HS-27A (cell line): ENCODE measurements at places on chromosomes 3 and 15.
A peak's percentile ranks its signal among the peaks of the same experiment; 100 is the strongest.

GRCh38 chr3:129463094-129463493 lies 23.1 kb downstream of the IFT122 start:
- DNase-seq = no peak

DNA sequence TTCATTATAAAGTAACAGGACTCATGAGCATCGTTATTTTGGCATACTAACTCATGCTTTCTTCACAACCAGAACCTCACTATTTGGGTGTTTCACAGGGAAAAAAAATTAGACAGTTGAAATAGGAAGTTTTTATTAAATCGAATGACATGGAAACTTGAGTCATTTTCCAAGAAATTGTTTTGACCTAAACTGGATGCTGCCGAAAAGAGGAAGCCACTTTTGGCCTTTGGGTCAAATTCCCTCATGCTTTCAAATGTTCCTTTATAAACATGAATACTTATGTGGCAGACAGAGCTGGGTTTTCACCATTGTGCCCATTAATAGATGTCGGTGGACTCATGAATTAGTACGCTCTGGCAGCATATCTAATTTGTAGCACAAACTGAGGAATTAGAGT lies 224.9 kb downstream of the MCTP2 start:
- DNase-seq = no peak

DNA sequence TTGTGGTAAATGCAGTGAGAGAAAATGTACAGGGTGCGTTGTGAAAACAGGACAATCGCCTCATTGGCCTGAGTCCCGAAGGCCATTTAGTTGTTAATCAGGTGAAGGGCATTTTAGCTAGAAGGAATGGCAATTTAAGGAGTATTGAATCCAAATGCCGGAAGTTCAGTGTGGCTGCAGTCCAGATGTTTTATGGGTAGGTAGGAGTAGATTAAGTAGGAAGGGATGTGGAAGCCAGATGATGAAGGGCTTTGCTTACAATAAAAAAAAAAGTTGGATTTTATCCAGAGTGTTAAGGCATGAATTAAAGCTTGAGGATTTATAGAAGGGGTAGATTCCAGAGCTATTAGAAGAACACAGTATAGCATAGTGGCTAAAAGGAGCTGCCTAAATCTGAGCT lies 572.7 kb downstream of the NLGN1 start:
- DNase-seq = no peak

DNA sequence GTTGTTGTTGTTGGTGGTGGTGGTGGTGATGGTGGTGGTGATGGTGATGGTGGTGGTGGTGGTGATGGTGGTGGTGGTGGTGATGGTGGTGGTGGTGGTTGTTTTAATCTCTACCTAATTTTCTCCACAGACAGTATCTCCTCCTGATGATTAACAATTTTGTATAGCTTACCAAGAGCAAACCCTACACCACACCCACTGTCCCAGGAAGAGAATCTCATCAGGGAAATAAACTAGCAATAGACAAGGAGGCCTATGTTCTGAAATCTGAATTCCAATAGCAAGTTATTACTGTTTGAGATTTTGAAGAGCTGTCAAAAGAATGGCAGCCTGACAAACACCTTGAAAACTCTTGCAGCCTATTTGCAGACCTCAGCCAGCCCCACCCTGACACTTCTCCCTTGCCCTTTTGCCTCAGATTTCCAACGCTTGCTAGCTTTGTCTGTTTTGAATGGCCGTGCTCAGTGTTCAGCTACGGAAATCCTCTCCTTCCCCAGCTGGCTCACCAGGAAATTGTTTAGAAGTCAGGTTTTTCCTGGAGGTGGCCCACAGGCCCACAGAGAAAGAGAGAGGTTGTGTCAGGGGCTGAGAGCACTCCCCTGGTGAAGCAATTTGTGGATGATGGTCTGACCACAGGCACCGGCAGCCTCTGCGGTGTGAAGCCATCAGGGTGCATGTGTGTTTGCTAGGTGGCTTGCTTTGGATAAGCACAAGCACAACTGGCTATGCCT lies 101.6 kb downstream of the MAGI1 start:
- no peak for DNase-seq

GRCh38 chr3:180417241-180417640 lies 184.7 kb upstream of the TTC14 start:
- no peak for DNase-seq

DNA sequence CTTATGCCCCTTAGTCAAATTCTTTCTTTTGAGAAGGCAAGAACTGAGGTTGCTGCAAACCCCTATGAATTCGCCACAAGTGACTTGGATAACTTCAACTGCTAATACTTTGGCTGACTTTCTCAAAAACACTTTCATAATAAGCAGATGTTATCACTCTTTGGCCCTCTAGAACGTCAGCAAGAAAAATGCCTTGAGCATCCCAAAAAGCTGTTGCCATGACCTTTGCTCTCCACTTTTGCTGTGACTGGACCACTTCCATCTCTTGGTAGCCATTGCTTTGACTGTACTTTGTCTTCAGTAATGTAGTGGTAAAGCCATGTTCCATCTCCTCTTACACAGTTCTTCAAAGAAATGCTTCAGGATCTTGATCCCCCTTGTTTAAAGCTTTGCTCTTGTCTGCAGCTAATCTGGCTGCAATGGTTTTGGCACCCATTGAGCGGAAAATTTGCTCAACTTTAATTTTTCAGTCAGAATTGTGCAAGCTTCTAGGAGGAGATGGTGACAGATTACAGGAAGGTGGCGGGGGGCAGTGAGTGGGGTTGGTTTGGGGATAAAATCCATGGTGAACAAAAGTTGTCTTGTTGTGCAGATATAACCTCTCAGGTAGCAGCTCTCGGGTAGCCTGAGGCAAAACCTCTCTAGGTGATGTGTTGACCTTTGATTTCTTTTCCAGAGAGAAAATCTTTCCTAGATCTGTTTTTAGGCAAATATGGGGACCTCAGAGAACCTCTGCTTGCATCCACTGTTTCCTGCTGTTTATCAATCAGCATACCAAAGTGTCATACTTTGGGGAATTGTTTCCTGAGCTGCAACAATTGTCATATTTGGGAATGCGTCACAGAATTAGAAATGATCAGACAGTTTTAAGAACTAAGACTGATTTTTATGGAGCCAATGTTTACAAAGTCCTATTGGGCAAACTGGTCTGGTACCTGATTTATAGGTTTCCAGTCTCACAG lies 83.6 kb downstream of the CCR1 start:
- no peak for DNase-seq

DNA sequence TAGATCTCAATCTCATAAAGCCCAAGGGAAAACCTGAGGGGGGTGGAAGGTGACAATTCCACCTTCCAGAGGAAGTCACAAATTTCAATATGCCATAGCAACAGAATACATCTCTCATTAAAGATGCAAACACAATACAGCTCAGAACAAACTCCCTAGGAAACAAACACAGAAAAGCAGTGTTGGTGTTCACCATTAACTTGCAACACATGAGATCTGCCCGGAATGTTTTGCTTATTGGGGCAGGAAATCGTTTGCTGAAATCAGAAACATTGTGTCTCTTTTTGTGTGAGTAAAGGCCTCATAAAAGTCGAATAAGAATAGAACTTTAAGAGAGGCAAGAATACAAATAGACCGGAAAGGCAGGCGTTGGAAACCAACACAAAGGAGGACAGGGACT lies 5.8 kb upstream of the RYR3 start:
- DNase-seq = no peak

GRCh38 chr3:138875754-138876664 lies 41.3 kb upstream of the PIK3CB start:
- DNase-seq = no peak

GRCh38 chr3:124229420-124229819 lies 237.5 kb upstream of the ROPN1 start:
- no peak for DNase-seq

- DNase-seq = no peak
Measured at GRCh38 chr15:78739996-78740903, 71.0 kb downstream of the ADAMTS7 start.

- no peak for DNase-seq
Measured at GRCh38 chr3:64830681-64831080, 142.9 kb upstream of the ADAMTS9 start.

DNA sequence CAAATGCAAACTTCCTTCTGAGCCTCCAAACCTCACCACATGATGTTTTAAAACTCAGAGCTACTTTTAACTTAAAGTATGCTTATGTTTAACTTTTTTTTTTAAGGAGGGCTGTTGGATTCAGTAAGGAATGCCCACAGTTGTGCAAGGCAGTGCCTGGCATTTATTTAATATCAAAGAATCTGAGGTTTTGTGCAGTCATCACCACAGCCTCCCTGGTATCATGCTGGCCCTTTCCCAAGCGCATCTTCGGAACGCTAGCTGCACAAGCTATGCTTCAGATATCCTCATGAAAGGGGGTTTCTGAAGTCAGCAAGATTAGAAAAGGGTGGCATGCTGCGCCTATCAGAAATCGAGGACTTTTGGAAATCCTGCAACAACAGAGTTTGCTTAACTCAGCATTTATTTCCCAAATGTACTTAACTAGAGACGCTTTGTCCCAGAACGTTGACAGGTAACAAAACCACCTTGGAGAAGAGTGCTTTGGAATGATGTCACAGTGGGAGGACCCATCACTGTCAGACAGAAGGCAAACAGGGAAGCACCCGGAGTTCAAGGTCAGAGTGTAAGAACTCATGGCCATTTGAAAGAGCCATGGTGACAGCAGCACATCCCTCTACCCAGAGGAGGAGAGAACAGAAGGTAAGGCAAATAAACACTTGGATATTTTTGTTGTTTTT lies 120.2 kb upstream of the IGF1R start:
- no peak for DNase-seq

DNA sequence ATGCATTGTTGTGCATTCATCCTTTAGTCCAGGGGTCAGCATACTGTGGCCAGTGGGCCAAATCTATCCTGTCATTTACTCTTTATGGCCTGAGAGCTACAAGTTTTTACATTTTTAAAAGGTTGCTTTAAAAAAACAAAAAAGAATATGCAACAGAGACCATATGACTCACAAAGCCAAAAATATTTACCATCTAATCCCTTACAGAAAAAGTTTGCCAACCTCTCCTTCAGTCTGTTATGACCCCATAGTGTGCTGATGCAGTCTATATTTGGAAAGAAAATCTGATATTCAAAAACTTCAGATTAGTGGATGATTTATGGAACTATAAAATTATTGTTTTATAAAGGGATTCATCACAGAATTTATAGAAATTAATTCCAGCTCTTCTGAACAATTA lies 237.5 kb upstream of the IL12A start:
- DNase-seq = no peak

- peak; percentile 70 for DNase-seq
Measured at GRCh38 chr3:124272605-124273151, 280.8 kb upstream of the ROPN1 start.

- DNase-seq = no peak
Measured at GRCh38 chr3:70963431-70964275, 619.9 kb downstream of the FOXP1 start.

DNA sequence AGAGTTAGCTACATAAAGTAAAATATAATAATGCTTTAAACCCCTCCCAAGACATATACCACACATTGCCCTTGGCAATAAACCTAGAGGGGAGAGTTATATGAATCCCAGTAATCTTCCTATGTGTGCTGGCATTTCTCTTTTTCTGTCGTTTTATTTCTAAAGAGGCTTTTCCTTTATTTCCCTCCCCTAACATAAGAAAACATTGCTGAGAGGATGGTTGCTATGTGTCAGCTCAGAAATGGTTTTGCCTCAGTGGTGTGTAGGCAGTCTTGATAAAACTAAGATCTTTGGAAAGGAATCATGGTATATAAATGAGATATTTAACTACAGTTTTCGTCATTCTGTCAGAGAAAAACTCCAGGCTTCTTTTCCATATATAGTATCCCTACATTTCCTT lies 30.0 kb downstream of the CCDC191 start:
- no peak for DNase-seq

DNA sequence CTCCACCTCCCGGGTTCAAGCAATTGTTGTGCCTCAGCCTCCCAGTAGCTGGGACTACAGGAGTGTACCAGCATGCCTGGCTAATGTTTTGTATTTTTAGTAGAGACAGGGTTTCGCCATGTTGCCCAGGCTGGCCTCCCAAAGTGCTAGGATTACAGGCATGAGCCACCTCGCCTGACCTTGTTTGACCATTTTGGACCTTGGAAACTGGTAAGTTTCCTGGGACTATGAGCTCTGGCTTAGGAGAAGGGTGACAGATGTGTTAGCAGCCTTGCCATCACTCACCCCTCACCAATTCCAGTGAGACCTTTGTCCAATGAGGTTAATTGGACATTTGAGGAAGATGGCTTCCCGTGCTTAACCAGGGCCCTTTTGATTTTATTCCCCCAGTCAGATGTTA lies 19.9 kb downstream of the DNASE1L3 start:
- no peak for DNase-seq

GRCh38 chr3:184345317-184346144 lies 8.1 kb downstream of the FAM131A start:
- DNase-seq = no peak

- DNase-seq = no peak
Measured at GRCh38 chr15:67100801-67101581, 35.6 kb downstream of the SMAD3 start.

DNA sequence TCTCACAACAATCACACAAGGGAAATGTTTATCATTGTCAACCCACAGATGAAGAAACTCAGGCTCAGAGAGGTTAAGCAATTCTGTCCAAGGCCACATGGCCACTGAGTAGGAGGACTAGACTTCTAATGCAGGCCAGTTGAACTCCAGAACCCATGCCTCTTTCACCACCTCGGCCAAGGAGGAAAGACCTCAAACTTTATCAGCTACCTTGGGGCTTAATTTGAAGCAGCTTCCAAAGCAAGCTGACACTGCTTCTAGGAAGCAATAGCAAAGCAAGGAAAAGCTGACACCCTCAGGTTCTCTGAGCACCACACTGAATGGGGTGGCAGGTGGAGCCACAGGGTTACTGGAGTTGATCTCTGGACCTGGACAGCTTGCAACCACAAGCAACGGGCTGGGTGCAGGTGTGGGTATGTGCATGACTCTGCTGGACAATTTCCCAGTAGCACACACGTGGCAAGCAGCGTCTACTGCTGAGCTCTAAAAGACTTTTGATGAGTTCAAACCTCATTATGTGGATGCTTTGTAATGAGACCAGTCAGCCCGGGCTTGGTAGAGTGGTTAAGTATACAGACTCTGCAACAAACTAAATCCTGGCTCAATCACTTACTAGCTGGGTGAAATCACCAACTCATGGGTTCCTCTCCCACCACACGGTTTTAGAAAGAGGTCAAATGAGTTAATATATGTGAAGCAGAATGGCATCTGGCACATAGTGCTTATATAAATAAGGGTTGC lies 23.1 kb downstream of the CCNL1 start:
- no peak for DNase-seq

- DNase-seq = no peak
Measured at GRCh38 chr15:93154666-93155065, 65.7 kb upstream of the RGMA start.

DNA sequence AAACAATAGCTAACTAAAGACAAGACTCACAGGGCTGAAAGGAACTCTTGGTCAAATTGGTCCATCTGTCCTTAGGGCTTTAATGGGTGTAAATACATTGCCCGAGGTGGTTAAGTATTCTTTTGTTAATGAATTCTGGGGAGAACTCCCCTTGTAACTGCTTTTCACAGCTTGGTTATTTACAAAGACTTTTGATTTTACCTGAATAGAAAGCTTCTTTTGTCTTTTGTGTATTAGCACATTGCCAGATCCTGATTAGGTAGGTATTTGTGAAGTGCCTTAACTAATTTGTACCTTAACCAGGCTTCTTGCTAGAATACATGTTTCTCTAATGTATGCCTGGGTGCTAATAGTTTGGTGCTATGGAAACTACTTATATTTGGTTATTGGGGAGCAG lies 14.0 kb downstream of the CHD2 start:
- DNase-seq = no peak
